ENCODE measurements at places on chromosomes 11 and 22.
A peak's percentile ranks its signal among the peaks of the same experiment; 100 is the strongest.

DNA sequence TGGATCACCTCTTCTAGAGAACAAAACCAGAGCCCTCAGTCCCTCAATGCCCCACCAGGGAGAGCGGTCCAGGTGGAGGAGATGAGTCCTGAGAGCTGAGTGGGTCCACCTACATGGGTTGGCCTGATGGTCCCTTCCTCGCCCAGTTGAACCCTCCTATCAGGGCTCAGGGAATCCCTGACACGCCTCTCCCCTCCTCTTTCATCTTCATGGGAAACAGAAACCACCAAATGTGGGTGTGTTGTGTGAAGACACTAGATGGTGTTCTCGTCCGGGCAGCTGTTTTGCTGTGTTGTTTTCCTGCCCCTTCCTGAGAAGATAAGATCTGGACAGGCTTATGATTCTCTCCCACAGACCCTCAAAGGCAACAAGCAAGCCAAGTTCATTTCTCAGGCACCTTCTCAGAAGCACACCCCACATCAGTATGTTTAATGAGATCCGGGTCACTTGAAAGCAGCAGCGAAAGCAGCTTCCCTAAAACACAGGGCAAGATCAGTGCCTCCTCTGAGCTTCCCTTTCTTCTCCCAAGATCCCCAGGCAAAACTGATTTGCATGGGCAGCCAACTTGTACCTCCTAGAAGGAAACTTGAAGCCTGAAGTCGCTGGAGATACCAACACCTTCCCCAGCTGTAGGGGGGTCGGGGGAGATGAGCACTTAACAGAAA is 35.3 kb upstream of the POU2AF1 start:
- DNase-seq, result no peak

DNA sequence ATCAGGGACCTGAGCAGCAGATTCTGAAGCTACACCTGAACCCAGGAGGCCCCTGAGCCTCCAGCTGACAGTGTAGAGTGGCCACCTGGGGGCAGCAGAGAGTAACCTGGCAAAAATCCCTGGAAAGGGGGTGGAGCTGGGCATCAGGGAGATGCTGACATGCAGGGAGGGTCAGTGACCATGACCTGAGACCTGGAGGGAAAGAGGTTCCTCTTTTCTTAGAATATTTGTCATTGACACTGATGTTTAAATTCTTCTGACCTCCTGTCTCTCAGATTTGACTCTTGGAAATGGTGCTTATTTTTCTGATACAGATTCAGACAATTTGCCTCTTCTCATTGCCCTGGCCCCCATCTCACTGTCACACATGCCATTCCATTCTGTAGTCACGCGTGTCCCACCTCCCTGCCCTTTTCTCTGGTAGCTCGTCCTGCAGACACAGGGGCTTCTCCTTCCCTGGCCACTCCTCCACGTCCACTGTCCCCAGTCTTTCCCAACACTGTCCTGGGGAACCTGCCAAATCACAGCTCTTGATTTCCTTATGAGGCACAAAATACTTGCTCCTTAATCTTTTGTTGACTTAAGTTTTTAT is 117.2 kb upstream of the IGLL5 start:
- peak; percentile 36 for DNase-seq

GRCh38 chr11:122204206-122204605 is 88.2 kb upstream of the BLID start:
- DNase-seq, result no peak

- DNase-seq, result no peak
Observed at GRCh38 chr11:313304-313786, 495 bp upstream of the IFITM1 start.

DNA sequence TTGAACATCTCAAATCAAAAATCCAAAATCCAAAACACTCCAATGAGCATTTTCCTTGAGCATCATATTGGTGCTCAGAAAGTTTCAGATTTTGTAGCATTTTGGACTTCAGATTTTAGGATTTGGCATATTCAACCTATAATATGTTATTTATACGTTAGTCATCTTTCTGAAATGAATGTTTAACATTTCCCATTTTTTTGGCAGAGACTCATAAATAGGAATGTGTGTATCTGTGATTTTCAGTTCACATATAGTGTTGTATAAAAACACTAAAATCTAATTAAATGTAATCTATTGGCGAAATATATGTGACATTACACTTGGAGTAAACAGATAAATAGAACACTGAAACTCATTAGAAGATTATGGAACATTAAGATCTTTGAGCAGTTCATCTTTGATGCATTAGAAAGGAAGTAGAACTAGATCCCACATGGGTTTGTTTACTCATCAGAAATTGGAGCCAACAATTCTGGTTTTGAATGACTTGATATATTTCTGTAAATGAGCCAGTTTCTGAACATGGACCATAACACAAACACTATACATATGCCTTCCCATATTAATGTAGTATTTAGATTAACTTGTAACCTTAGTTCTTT is 153.1 kb downstream of the UVRAG start:
- DNase-seq, result no peak

GRCh38 chr11:38718049-38718448 is 2120.0 kb upstream of the RAG2 start:
- no peak for DNase-seq

DNA sequence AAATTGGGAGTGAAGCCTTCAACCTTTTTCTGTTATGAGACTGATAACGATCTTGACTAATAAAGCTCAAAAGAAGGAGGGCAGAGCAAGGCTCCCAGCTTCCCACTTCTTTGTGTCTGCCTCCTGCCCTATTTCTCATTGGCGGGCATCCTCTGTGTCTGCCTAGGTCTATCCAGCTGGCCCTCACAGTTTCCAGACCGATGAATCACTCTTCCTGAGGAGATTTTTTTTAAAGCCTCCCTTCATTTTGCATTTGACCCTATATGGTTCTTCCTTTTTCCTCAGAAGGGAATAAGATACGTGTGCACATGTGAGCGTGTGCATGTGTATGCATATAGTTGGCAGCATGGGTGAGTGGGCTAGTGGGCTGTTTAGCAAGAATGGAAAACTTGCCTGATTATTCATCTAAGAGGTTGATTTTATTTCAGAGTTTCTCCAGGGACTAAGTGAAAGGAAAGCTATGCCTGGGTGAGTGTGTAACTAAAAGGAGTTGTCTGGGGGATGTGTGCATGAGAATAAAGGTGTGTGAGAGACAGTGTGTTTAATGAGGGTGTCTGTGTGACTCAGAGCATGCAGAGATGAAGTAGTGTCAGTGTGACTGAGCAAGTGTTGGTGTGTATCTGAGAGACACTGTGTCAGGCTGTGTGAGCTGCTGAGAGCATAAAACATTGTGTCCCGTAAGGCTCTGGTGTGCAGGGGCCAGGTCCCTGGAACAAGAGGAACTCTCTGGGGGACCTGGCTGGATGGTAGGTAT is 12.2 kb downstream of the PHLDB1 start:
- no peak for DNase-seq

DNA sequence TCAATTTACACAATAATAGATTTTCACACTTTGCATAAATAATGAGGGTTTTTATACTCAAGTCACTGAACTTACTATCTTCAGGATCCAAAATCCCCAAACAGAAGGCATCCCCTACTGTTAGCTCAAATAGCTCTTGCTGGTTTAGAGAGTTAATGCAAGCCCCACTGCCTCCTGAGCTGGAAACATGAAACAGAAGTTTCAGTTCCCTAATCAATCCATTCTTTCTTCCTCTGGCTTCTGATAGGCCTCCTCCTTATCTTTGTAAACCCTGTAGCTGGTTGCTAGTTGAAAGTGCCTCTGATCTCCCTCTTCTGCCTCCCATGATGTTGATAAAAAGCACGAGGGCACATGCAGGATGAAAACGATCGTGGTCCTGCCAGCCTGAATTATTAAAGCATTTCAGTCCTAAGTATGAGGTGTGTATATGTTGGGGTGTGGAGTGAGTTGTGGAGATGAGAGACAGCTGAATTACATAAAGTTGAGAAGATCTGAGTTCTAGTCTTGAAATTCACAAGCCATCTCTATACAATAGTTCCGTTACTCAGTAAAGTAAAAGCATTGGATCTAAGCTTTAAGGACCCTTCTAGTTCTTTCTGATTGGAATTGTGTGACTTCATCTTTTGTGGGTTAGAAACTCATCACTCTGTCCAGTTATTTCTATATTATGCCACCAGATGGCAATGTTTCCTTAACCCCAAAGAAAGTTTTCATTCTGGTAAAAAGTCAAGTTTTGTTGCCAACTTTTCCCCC is 35.0 kb upstream of the EHF start:
- DNase-seq, result peak; percentile 64

GRCh38 chr22:36350751-36351594 is 36.8 kb downstream of the MYH9 start:
- DNase-seq, result no peak

DNA sequence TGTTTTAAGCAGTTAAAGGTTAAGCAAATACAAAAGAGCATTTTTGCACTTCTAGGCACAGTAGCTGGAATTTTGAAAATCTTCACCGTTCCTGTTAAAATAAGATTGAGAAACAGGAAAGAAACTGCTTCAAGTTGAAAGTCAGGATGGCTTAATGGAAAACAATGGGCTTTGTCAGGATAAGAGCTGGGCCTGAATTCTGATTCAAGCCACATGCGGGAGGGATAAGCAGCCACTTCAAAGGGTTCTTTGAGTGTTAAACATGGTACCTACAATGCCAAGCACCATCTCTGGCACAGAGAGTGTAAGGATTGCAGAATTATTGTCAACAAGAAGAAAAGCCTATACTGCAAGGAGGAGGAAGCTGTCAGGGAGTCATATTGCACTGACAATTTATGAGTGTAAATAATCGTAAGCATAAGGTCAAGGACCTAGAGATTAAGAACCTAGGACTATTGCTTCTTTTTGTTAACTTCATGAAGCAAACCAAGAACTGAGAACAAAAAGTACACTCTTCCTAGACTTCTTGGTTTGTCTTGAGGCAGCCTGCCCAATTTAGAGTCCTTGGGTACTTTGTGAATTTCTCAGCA is 32.5 kb downstream of the MPPED2 start:
- DNase-seq, result no peak

GRCh38 chr11:94781837-94782236 is 13.7 kb downstream of the AMOTL1 start:
- no peak for DNase-seq
